Epithelial cell of prostate (primary cell): ENCODE measurements at places on chromosomes 16 and 17.

- DNase-seq = no peak
Measured at GRCh38 chr17:55413825-55414489, 7.7 kb downstream of the MMD start.

DNA sequence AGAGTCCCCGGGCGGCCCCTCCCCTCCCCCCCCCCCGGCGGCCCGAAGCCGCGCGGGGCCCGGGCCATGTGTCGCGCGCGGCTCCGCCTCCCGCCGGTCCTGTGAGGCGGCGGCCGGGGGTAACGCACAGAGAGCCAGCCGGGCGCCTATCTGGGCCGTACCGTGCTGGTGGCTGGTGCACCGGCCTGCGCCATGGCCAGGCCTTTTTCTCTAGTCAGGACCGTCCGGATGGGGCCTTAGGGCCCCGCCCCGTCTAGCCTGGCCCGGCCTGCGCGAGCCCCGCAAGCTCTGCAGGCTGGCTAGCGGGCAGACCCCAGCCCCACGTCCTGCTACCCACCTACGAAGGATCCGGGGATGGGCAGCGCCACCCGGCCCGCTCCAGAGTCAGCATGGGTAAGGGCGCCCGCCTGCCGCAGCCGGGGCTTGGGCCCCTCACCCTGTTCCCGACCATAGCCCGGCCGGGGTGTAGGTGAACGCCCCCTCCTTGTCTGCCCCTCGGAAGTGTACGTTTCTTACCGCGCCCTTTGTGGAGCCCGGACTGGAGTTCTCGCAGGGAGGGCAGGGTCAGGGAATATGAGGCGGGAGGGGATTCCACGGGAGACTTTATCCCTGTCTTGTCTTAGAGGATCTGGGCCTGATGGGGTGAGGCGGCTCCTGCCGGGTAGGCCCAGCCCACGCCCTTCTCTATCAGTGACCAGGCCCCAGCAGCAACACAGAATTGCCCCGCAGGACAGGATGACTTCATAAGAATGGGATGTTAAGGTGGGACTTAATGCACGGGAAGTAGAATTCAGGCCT is at the start of gene CENPT:
Gene CENPT, minus strand, starts transcription at position 630 of the 798 bp plus-strand sequence. CDS start 13,834 bp downstream, outside the sequence.
- DNase-seq = no peak

DNA sequence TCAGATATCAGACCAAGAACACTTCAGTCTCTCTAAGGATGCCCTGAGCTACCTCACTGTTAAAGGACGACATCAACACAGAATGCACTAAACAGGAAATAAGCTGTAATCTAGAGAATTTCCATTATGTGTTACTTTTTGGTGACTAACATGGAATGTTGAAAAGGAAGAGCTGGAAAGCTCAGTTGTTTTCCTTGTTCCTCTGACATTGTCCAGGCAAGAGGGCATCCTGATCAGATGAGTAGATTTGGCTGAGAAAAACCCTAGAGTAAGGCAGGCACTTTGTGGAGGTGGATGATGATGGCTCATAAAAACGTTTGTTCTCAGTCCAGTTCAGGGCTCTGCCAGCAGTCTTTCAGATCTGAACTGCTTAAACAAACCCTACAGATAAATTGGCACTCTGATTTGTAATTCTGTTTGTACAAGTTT is 34.0 kb downstream of the DGKE start:
- DNase-seq = no peak

GRCh38 chr17:56674401-56674925 is 81.0 kb downstream of the NOG start:
- DNase-seq = no peak

DNA sequence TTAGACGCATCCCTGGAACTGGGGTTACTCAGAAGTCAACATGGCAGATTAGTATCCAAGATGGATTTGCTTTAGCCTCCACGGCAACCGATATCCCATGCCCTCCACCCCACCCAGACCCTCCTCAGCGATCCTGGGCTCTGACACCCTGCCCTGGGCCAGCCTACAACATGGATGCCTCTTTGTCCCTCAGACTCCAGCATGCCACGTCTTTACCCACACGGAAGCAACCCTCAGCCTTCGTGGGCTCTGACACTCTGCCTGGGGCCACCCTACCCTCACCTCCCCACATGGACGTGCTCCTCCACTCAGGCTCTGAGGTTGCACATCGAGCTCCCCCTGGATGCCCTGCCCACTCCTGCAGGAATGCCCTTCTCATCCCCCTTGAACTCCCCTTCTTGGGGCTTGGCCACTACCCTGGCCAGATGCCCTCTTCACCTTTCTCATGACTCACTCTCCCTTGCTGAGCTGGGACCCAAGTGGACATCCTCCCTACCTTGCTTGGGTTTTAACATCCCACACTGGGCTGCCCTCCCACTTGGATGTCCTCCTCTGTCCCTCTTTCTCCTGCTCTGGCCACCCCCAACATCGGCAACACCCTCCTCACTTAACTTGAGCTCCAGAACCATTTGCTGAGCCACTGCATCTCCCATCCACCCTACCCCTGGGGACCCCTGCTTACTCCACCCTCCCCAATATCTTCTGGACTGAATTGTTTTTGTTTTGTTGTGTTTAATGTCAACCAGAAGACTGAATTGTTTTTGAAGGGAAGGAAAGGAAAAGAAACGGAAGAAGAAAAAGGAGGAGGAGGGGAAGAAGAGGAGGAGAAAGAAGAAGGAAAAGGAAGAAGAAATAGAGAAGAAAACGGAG is 18.3 kb upstream of the TMEM92 start:
- no peak for DNase-seq
